ENCODE measurements at places on chromosomes 1 and 21.

- DNase-seq, result peak; percentile 80
These were observed 94.7 kb downstream of the PPIAL4G start for GRCh38 chr1:148388260-148389026.

DNA sequence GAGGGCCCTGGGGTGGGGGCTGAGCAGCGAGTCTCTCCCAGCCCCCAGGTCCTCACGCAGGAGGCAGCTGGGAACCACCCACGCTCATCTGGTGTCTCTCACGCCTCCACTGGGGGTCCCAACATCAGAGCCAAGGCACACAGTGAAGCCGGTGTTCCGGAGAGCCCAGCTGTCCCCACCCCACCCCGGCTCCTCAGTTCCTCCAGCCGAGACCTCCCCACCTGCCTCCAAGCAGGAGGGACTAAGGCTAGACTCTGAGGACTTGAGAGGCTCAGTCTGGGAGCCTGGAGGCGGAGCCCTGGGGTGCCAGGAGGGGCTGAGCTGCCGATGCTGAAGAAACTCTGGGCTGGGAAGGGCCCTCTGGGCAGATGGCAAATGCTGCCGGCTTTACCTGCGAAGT, 1.6 kb upstream of the HPCA start:
- no peak for DNase-seq

GRCh38 chr1:23156940-23157339, 11.7 kb downstream of the LUZP1 start:
- DNase-seq, result no peak

DNA sequence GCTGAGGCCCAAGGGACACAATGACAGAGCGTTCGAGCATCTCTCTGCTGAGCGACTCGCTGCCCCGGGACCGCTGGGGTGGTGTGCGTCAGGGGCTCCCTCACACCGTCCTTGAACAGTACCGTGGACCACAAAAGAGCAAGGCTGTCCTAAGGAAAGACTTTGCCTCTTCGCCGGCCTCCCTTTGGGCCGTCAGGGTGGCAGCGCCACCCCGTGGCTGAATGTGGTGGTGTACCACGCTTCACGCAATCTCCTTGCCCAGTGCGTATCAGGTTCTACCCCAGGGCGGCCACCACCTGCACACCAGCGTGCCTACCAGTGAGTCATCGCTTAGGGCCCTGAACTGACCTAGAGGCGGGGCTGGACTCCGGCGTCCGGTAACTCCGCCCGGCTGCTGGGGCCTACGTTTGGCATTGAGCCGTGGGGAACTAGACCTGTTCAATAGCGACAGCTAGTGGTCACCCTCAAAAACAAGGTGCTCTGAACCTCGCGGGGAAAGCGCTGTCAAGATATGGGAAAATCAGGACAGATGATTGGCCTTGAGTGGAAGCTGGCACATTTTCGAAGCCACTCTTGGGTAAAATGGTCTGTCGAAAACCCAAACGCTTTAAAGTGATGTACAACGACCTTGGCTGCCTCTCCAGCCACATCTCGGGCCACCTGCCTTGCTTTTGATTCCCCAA, 8.1 kb upstream of the TRAF3IP3 start:
- peak; percentile 88 for DNase-seq

- DNase-seq, result no peak
These were observed 1.3 kb downstream of the ACTRT2 start for GRCh38 chr1:3022511-3022973.
